M059J (cell line): ENCODE measurements at places on chromosomes 11 and 22. TPM values are rescaled to one million over a fixed set of nuclear protein-coding genes. Genes with fewer than 3 reads are reported as not detected.

GRCh38 chr11:30454111-30454510, 131.2 kb downstream of the ARL14EP start:
- DNase-seq = no peak

DNA sequence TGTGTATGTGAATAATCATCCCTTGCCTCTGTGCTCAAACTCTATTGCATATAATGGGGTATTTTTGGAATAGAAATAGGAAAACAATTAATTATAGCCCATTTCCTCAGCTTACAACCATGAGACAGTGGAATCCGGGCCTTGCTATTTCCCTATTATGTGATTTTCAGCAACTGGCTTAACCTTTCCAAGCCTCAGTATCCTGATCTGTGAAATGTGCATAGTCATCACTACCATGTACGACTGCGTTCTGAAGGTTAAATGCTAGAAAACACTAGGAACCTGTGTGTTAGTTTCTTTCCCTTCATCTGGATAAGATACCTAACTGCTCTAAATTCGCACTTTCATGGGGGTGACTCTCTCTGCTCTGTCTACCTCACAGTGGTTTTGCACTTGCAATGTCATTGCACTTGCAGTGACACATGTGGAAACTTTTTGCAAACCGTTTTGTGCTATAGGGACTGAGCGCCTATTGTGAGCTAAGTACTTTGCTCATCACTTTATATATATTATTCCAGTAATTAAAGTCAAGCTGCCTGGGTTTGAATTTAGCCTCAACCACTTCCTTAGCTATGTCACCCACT, 48.3 kb downstream of the IRAG1 start:
- DNase-seq = no peak

DNA sequence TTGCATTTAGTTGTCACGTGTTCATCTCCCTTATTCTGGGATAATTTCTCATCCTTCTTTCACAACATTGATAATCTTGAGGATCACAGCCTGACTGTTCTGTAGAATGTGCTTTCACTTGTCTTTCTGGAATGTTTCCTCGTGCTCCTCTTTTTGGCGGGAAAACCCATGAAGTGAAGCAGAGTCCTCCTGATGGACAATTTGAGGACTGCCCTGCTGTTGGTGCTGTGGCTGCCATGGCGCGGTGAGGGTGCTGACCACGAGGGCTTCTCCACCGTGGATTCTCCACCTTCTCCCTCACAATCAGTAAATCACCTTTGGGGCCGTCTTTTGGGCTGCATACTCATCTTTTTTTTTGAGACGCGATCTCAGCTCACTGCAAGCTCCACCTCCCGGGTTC, 946.9 kb downstream of the BRD1 start:
- DNase-seq = no peak

DNA sequence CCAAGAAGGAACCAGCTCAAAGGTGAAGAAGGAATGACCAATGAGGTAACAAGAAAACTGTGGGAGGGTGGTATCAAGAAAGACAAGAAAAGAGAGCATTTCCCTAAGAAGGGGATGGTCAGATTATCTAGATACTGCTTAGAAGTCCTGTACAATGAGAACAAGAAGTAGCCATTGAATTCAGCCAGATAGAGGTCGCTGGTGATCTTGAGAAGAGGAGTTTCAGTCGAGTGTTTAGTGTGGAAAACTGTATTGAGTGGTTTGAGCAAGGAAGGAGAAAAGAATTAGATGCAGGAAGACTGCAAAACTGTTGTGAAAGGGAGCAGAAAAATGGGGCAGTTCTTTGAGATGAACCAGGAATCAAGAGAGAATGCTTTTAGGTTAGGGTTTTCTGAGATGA, 74.6 kb upstream of the FAT3 start:
- peak; percentile 12 for DNase-seq

GRCh38 chr11:68721075-68721474, 30.2 kb downstream of the TESMIN start:
- DNase-seq = no peak

- peak; percentile 38 for DNase-seq
Measured at GRCh38 chr11:2990617-2991451, 1.3 kb downstream of the NAP1L4 start.

- no peak for DNase-seq
Measured at GRCh38 chr11:26958005-26958701, 35.8 kb upstream of the FIBIN start.

DNA sequence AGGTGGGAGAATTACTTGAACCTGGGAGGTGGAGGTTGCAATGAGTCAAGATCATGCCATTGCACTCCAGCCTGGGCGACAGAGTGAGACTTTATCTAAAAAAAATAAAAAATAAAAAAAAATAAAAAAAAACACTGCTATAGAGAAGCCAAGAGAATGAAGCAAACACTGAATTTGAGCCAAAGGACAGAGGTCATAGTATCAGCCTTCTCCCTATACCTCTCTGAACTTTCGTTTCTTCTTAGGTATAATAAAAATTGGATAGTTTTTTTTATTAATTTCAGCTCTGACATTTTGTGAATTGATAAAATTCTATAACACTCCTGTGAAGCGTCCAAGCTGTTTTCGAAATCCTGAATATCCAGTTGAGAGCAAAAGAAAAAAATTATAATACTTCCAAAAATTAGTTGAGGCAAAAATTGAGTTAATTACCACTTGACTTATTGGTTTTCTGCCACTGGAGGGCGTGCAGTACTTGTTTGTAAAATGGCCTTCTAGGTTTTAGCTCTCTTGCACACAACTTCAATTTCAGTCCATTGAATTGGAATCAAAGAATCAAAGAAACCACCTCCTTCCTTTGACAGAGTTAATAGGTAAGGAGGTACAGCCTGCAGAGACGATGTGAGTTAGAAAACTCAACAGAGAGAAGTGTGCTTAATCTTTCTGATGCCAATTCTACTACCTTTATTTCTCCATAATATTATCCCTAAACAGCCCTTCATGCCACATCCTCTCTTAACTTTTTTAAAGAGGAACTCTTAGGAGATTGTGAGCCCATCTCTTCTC, 143.2 kb downstream of the BBOX1 start:
- DNase-seq = peak; percentile 71

- peak; percentile 27 for DNase-seq
Measured at GRCh38 chr22:32378707-32379272, 21.1 kb downstream of the RFPL3 start.

GRCh38 chr22:19037282-19038163, 84.7 kb downstream of the DGCR2 start:
- peak; percentile 9 for DNase-seq

DNA sequence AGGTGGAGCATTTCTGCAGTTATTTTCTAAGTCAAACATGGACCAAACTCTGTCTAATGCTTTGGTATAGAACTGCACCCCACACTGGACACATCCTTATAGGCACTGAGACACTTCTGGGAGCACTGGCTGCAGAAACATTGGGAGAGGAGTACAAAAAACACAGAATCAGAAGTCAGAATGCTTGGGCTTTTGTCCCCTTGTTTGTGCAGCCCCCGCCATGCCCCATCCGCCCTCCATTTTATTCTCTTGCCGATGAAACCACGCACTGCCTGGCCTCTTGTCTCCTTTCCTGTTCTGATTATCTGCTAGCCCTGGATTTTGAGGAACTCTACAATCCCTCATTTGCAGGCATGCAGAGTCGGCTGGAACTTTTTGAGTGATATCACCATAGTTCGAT, 1201.2 kb downstream of the TBC1D22A start:
- DNase-seq = no peak

GRCh38 chr11:101563166-101563565, 20.6 kb downstream of the TRPC6 start:
- no peak for DNase-seq

GRCh38 chr11:78037056-78037455, 14.0 kb upstream of the KCTD14 start:
- peak; percentile 83 for DNase-seq

DNA sequence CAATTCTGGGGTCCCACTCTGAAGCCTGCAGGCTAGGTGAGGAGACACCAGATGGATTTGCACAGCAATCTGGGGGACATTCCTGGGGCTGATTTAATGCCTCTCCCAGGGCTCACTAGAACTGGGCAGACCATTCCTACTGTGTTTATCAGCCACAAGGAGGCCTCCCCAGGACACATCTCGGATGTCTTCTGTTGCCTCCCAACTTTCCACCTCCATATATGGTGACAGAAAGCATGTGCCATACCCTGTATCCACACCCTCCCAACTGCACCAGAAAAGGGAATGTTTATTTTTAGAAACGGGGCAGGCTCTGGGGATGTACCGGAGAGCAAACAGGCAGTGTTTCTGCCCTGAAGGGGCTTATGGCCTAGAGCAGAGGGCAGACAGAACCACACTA, 181.8 kb downstream of the CSNK2A3 start:
- DNase-seq = no peak

- no peak for DNase-seq
Measured at GRCh38 chr11:128282053-128282452, 305.3 kb downstream of the ETS1 start.

DNA sequence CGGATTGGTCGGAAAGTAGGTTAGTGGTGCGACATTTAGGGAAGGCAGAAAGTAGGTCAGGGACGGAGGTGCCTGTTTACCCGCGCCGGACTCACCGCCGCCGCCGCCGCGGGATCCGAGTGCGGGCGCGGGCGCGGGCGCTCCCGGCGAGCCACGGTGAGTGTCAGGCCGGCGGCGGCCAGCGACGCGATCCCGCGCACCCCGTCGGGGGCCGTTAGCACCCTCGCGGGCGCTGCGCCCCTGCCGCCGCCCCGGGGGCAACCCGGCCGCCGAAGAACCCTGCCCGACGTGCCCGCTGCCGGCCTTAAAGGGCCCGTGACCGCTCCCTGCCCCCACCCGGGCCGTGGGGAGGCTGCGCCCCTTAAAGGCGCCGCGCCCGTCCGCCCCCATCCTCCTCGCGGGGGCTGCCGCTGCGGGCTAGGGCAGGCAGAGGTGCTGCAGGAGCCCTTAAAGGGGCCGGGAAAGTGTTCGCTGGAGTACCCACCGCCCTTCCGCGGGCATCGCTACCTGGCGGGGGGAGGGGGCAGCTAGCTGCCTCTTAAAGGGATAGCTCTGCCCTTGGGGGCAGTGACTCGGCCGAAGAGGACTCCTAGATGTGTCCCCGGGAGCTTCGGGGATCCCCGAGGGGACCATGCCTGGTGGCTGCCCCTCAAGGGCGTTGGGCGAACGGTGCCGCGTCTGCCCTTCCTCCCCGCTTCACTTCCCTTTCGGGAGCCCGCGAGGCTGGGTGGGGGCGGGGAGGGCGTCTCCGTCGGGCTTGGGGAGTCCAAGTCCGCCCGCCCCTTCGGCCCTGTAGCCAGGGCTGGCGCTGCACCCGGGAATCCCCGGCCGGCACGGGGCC, at the start of gene BMAL1:
Gene BMAL1 (plus strand): TSS at position 23 of the 841 bp plus-strand sequence. CDS start 76,519 bp downstream, outside the sequence.
- peak; percentile 50 for DNase-seq

Gene OTOG
- total RNA-seq = not detected in 2 replicates

Gene OR5B21
- total RNA-seq = not detected in 2 replicates

Gene ABCG4
- 0.49 TPM in 1 of 2 replicates, not detected in the other for total RNA-seq

Gene OR8J1
- not detected in 2 replicates for total RNA-seq

Gene FAM83F
- total RNA-seq = not detected in 2 replicates

Gene OR5D13
- not detected in 2 replicates for total RNA-seq

Gene SCGB1C1
- total RNA-seq = not detected in 2 replicates
